ENCODE measurements at places on chromosomes 16 and 17. TPM values are rescaled to one million over a fixed set of nuclear protein-coding genes. Genes with fewer than 3 reads are reported as not detected.

CLEC19A gene
- not detected for total RNA-seq

CXCL16 gene
- 172 TPM for total RNA-seq

FAM222B gene
- total RNA-seq: 69.6 TPM

AXIN2 gene
- 20.2 TPM for total RNA-seq

CBFA2T3 gene
- 11.9 TPM for total RNA-seq

CFAP97D1 gene
- total RNA-seq: 20.0 TPM

WRAP53 gene
- 10.5 TPM for total RNA-seq

RHBDF1 gene
- 18.3 TPM for total RNA-seq

TMEM204 gene
- total RNA-seq: 21.4 TPM

TEX14 gene
- total RNA-seq: 27.7 TPM

SPIRE2 gene
- total RNA-seq: 20.9 TPM

KCNJ12 gene
- 5.4 TPM for total RNA-seq

NOG gene
- 5.2 TPM for total RNA-seq

TBC1D3G gene
- total RNA-seq: 6.3 TPM

ADAD2 gene
- 133 TPM for total RNA-seq

KRTAP1-1 gene
- not detected for total RNA-seq

RRAD gene
- total RNA-seq: 19.4 TPM

CCDC154 gene
- total RNA-seq: 18.0 TPM

ALOX15B gene
- total RNA-seq: 2.2 TPM

HOXB8 gene
- total RNA-seq: 2.0 TPM

ANKS4B gene
- 0.12 TPM for total RNA-seq

RND2 gene
- 33.1 TPM for total RNA-seq

CPNE7 gene
- 12.5 TPM for total RNA-seq

GAS7 gene
- total RNA-seq: 152 TPM

HS3ST3A1 gene
- total RNA-seq: 5.9 TPM

KRT12 gene
- total RNA-seq: 0.68 TPM

TBC1D28 gene
- total RNA-seq: 29.3 TPM

TEKT3 gene
- total RNA-seq: 30.7 TPM

CDR2 gene
- 56.8 TPM for total RNA-seq

KRTAP4-9 gene
- total RNA-seq: not detected

LRRC59 gene
- total RNA-seq: 62.2 TPM

KRTAP17-1 gene
- not detected for total RNA-seq

CCDC144A gene
- total RNA-seq: 144 TPM

RASD1 gene
- total RNA-seq: 129 TPM

KRT28 gene
- 0.43 TPM for total RNA-seq

COPZ2 gene
- 14.7 TPM for total RNA-seq

THRA gene
- total RNA-seq: 44.9 TPM

KRT27 gene
- total RNA-seq: 1.4 TPM

CORO7 gene
- total RNA-seq: 126 TPM

ATAD5 gene
- total RNA-seq: 10.2 TPM

KRT40 gene
- total RNA-seq: 0.16 TPM

KRTAP4-6 gene
- not detected for total RNA-seq

SLFN14 gene
- 0.37 TPM for total RNA-seq

PIMREG gene
- total RNA-seq: 1.3 TPM

KRTAP16-1 gene
- not detected for total RNA-seq

LRRC36 gene
- 28.3 TPM for total RNA-seq

CHD9 gene
- 57.5 TPM for total RNA-seq

C17orf50 gene
- total RNA-seq: 102 TPM

CBX2 gene
- total RNA-seq: 27.1 TPM

NOD2 gene
- total RNA-seq: 4.1 TPM

ZNF205 gene
- total RNA-seq: 9.8 TPM

BAIAP3 gene
- total RNA-seq: 29.8 TPM

KCNH6 gene
- total RNA-seq: 0.79 TPM

DYNLRB2 gene
- 153 TPM for total RNA-seq

TMC6 gene
- 20.3 TPM for total RNA-seq

ABAT gene
- total RNA-seq: 108 TPM

DNASE1L2 gene
- 2.5 TPM for total RNA-seq

CTDNEP1 gene
- total RNA-seq: 86.4 TPM
